ENCODE measurements at places on chromosomes 6 and 20.

GRCh38 chr6:73739096-73739495, 43.1 kb downstream of the CD109 start:
- peak; percentile 68 for DNase-seq

GRCh38 chr6:23690453-23691049, 435.5 kb upstream of the NRSN1 start:
- DNase-seq, result no peak

GRCh38 chr20:62728781-62729300, 20.2 kb downstream of the NTSR1 start:
- no peak for DNase-seq

- DNase-seq, result no peak
These were observed 118.2 kb downstream of the PRIM2 start for GRCh38 chr6:57435475-57436160.

DNA sequence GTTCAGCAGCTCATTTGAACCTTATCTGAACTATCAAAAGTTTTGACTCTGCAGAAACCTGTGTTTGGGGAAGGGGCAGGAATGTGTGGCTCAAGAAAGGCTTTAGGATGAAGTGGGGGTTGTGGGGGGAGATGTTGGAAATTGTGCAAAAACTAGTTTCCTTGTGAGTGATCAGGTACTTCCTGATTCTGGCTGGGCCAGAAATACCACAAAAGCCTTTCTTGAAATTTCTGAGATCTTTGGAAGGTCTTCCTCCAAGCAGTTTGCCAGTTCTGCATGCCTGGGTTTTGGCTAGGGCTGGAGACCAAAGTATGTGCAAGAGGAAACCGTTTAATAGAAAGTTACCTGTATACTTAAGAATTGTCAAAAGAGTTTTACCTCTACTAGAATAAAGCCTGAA, 116.6 kb downstream of the BMP2 start:
- peak; percentile 55 for DNase-seq

GRCh38 chr6:98486057-98486456, 348.3 kb upstream of the POU3F2 start:
- no peak for DNase-seq

GRCh38 chr6:15574486-15574885, 88.3 kb downstream of the DTNBP1 start:
- peak; percentile 44 for DNase-seq

GRCh38 chr6:35489995-35490791, 6.7 kb downstream of the TEAD3 start:
- DNase-seq, result no peak

GRCh38 chr20:32871627-32872160, 13.0 kb downstream of the EFCAB8 start:
- DNase-seq, result no peak

DNA sequence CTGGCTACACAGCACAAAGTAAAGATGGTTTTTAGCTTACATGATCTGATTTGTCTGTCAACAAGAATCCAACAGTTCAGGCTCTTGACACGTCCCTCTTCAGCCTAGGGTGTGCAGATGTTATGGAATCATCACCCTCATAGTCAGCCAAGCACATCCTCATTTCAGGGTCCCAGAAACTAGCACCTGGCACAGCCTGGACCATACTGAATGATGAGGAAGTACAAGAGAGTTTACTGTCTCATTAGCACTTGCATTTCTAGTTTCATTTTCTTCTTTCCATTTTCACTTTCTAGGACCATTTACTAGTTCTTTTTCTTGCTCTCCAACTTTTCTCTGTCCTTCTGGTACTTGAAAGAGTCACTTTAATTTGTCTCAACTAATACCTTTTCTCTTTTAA, 6.5 kb downstream of the RIPOR2 start:
- DNase-seq, result no peak

- DNase-seq, result peak; percentile 23
These were observed 108.0 kb upstream of the LRFN2 start for GRCh38 chr6:40695114-40695513.

DNA sequence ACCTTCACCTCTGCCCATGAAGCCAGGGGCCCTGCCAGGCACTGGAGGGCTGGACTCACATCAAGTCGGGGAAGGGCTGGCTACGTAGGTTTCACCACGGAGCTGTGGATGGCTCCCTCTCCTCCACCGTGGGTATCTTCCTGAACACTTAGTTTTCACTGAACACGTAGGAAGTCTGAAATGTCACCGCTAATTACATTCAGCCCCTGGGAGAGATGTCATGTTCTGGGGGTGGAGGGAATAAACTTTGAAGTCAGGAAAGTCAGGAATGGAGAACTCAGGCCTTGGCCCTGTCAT, 6.5 kb downstream of the LHFPL5 start:
- DNase-seq, result peak; percentile 32

DNA sequence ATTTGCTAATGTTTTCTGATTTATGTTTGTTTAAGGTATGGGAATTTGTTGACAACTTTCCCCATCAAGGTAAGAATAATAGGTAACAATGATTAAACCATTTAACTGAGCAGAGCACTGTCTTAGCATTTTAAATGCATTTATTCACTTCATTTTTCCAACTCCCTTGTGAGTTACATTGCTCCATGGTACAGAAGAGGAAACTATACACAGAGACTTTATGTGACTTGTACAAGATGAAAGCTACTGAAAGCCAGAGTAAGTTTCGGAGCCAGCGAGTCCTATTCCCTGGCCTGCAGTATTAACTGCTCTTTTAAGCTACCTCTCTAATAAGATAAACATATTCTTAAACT, 708.8 kb downstream of the HDGFL1 start:
- no peak for DNase-seq

GRCh38 chr6:43171707-43172103, 636 bp downstream of the SRF start:
- DNase-seq, result no peak

- no peak for DNase-seq
These were observed 862.6 kb downstream of the KIF16B start for GRCh38 chr20:15710636-15711035.

DNA sequence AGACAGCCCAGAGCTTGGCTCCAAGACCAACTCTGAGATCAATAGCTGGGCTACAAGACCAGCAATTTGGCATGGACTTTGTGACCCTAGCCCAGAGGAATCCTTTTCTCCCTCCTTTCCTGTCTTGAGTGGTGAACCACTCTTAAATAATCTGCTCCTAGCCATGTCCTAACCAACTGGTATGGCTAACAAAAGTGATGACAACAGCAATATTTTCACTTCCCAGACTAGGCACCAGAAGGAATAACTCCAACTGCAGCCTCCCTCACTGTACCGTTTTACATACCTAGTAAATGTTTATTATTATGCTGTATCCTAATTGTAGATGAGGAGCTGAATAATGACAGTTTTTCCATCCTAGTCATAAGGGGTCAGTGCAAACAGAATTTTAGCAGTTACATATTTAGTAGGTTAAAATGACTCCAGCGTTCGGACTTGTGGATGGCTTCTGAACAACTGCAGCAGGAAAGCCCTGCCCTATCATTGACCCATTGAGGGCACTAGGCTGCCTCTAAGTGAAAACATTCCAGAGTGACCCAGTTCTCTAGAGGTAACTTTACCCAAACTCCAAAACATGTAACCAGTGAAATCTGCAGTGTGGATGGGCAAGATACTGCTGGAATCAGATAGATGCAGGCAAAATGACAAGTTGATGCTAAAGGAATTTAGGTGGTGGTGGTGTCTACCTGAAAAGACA, 77.1 kb downstream of the SH3BGRL2 start:
- no peak for DNase-seq

- no peak for DNase-seq
These were observed 49.7 kb downstream of the NOL4L start for GRCh38 chr20:32535316-32535952.

GRCh38 chr6:24547243-24547642, 52.5 kb downstream of the ALDH5A1 start:
- DNase-seq, result peak; percentile 7

Measured in renal cortical epithelial cell (primary cell).